Cortex of kidney (tissue), 1 donor: ENCODE measurements at places on chromosomes 2 and 18.

- no peak for DNase-seq
These were observed 72.5 kb downstream of the RBM43 start for GRCh38 chr2:151189125-151189524.

GRCh38 chr2:229888031-229888430 is 33.8 kb downstream of the TRIP12 start:
- DNase-seq, result no peak

- no peak for DNase-seq
These were observed 992.2 kb downstream of the BCL11A start for GRCh38 chr2:59561281-59561680.

GRCh38 chr2:39913648-39914461 is 134.8 kb upstream of the THUMPD2 start:
- DNase-seq, result no peak

- DNase-seq, result no peak
These were observed 682.4 kb downstream of the LRRTM4 start for GRCh38 chr2:76839826-76840225.

DNA sequence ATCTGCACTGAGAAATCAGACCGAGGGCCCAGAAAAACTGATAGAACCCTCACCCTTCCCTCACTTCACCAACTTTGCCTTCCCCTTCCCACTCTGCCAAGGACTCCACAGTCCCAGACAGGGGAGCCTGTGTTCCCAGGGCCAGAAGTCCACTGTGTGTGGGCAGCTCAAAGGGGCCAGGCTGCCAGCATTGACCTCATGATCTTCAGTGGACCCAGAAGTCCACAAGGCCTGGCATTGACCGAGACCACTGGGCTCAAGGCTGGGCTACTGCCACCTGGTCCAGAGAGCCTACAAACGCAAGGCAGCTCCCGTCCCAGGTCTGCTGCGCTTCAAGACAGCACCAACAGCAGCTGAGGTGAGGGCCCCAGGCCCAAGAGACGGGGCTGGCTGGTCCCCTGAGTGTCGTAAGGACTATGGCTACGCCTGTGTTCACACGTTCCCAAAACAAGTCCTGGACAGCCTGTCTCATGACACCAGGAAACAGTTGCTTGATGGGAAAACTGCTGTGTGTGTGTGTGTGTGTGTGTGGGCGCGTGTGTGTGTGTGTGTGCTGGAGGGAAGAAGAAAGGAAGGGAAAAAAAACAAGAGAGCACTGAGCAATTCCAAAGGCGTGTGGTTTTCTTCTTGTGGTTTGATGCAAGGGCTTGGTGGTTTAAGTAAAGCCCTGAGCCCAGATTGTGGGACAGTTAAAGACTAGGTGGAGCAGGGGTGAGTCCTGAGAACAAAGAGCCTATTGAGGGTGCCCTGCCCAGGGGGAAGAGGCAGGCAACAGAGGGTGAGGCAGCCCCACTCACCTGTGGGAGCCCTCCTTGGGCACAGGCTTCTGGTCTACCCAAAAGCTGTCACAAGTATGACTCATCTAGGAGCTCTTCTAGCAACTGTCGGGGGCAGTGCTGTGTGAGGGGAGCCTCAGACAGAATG is 46.6 kb upstream of the ZBTB7C start:
- DNase-seq, result no peak

- DNase-seq, result no peak
These were observed 123.2 kb upstream of the CDCA7 start for GRCh38 chr2:173231465-173231864.

DNA sequence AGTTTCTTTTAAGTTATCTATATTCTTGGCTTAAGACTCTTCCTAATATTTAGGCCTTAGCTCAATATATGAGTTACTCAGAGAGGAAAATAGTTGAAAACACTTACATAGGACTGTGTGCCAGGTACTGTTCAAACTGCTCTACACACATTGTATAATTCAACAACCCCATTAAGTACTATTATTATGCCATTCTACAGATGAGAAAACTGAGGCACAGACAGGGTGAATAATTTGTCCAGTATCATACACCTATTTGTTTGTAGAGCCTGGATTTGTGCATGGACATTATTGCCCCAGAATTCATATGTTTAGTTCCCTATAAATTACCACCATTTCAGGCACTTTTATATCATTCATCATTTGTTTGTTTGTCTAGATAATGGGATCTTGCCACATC is 17.7 kb upstream of the GAD1 start:
- DNase-seq, result no peak

- no peak for DNase-seq
These were observed 120.9 kb downstream of the TMEFF2 start for GRCh38 chr2:192073878-192074277.

GRCh38 chr2:156457523-156458517 is 21.6 kb downstream of the GPD2 start:
- DNase-seq, result no peak

DNA sequence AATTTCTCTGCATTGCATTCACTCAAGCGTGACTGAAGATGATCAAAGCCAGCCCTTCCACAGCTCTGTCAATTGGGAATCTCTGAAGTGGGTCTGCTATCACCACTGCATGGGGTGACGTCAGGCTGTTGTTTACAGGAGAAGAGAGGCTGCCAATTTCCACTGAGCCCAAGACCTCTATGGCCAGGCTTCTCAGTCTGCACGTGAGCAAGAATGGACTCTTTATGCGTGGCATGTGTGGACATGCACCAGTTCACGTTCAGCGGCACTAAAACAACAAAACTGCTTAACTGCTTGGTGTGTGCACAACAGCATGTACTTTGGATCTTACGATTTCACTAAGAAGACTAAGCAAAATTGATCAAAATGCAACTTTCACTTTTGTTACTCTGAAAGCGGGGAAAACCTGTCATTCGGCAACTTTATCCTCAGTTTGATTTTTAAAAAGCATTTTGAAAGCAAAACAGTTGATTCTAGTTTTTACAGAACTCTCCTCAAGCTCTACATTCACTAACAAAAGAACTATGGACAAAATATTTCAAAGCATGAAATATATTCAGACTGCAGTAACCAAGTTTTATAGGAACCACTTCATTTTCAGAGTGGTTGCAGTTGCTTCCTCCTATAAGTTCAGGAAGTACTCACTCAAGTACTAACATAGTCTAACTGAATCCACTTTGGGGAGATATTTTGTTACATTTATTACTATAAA is 77.0 kb upstream of the SERTAD2 start:
- no peak for DNase-seq

GRCh38 chr2:27765621-27766286 is 5.8 kb upstream of the MRPL33 start:
- no peak for DNase-seq

DNA sequence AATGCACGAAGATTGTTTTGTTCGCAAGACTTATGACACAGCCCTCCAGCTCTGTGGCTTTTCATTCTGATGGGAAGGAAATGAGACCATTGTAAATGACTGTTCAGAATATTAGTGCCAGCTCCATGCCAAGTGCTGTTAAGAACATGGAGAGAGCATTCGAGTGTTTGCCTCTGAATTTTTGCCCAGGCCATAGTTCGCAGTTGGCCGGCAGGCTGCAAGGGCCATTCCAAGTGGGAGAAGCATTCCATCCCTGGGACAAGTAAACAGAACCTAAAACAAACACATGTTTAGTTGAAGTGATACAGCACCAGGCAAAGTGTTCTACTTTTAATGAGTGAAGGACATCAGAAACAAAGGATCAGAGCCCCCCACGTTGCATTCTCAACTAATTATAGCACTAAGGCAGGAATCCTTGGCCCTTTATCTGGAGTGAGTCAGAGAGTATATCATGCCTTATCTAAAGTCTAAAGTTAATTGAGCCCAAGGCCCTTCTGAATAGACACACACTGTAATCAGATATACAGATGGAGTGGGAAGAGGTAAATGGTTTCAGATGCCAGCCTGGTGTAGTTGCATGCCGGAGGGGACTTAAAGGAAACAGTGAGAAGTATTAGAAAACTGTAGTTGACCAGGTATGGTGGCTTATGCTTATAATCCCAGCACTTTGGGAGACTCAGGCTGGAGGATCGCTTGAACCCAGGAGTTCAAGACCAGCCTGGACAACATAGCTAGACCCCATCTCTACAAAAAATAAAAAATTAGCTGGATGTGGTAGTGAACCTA is 53.3 kb downstream of the NEDD4L start:
- no peak for DNase-seq

GRCh38 chr2:162245781-162246180 is 2.5 kb upstream of the FAP start:
- no peak for DNase-seq

- no peak for DNase-seq
These were observed 147.6 kb upstream of the ITGA6 start for GRCh38 chr2:172279813-172280212.

GRCh38 chr2:195659982-195660890 is 3.2 kb downstream of the SLC39A10 start:
- no peak for DNase-seq

GRCh38 chr2:160465406-160465805 is 28.2 kb downstream of the RBMS1 start:
- DNase-seq, result no peak

GRCh38 chr2:120845277-120845676 is 109.6 kb downstream of the GLI2 start:
- DNase-seq, result no peak

DNA sequence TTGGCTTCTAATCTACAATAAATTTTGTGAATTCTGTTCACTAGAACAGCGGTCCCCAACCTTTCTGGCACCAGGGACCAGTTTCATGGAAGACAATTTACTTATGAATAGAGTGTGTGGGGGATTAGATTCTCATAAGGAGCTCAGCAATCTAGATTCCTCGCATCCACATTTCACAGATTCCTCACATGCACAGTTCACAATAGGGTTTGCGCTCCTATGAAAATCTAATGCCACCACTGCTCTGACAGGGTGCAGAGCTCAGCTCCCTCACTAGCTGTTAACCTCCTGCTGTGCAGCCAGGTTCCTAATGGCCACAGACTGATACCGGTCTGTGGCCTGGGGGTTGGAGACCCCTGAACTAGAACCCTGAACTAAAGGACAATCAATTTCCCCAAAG is 1568.6 kb upstream of the NXPH2 start:
- DNase-seq, result no peak

DNA sequence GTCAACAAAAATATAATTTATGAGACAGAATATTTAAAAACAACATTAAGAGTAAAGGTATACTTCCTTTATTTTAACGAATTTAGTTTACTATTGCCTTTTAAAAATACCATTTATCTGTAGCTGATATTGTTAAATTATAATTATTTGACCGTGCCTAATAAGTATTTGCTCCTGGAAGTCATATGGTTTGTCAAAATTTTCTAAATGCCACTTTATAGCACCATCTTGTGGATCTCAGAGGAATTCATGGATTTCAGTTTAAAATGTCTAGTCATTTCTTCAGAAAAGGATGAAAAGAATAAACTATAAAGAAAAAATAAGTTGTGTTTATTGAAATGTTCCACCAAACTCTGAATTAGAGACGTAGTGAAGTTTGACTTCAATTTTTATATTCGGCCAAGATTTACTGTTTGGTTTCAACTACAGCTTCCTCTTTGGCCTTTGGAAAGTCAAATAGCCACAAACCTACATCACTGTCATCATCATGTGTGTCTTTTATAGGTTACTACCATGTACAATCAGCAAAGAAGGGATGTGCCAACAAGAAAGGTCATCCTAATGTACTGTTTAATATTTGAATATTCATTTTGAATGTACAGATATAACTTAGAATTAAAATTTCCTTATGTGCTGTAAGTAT is 10.3 kb upstream of the FTCDNL1 start:
- DNase-seq, result no peak

GRCh38 chr2:169232551-169233154 is 129.7 kb downstream of the LRP2 start:
- DNase-seq, result no peak

DNA sequence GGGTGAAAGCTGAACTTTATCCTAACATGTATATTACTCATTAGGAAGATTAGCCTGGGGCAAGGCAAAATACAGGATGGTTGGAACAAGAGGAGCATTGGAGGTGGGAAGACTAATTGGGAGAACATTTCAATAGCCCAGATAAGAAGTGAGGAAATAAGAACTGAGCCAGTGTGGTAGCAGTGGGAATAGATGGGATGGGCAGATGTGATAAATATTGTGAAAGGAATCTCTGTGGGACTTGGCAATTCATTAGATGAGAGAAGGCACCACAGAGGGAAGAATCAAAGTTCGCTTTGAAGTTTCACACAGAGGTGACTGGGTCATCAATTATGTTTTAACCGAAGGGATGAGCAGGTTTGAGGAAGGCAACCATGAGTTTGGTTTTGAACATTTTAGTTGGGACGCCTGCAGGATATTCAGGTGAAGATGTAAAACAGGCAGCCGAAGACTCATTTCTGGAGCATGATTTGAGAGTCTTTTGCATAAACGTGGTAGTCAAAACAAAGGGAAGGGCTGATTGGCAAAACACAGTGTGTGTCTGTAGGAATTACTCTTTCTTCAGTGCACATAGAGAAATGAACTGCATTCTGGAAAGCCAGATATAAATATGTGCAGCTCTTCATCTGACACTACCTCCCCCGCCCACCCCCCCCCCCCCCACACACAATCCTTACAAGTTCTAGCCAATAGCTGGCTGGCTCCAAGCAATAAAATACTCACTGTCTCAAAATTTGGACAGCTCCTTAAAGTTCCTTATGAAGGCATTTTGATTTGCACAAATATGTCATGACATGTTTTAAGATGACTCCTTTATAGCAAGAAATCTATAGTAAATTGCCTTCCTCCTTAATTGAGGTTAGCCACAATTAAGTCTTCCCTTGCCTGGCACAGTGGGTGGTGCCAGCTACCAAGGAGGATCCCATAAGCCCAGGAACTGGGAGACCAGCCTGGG is 1.9 kb upstream of the SLC1A4 start:
- DNase-seq, result no peak

DNA sequence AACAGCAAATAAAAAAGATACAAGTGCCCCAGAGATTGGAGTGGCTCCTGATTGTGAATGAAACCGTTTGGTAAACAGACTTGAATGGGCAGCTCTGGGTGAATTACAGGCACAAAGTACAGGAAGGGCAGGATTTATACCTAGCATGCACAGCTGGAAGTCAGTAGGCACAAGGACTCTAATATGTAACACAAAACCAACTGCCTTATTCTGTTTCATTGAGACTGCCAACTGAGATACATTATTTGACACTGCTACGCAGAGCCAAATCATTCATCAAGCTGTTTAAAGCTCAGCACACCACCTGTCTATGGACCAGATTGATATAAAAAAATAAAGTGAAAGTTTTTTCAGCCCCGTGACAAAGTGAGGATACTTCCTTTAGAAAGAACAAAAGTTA is 541.2 kb downstream of the NUP35 start:
- DNase-seq, result no peak

GRCh38 chr2:50535256-50535655 is 496.7 kb downstream of the NRXN1 start:
- no peak for DNase-seq

DNA sequence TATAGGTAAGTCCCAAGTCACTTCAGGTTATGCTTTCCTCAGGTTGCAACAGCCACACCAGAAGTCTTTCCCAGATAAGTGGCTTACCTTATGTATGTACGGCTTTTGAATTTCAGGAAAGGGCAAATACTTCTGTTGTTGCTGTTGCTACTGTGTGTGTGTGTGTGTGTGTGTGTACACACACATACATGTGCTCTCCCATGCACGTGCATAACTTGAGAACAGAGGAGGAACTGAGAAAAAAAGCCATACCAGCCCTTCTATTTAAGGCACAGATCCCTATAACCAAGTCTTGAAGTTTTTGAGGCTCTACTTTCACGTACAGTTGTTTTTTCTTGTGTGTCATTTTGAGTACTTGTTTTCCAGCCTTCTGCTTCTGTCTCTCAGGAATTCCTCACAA is 62.4 kb downstream of the WDPCP start:
- DNase-seq, result no peak
